Activated naive CD4-positive, alpha-beta T cell (primary cell): ENCODE measurements at places on chromosomes 3 and 15.

DNA sequence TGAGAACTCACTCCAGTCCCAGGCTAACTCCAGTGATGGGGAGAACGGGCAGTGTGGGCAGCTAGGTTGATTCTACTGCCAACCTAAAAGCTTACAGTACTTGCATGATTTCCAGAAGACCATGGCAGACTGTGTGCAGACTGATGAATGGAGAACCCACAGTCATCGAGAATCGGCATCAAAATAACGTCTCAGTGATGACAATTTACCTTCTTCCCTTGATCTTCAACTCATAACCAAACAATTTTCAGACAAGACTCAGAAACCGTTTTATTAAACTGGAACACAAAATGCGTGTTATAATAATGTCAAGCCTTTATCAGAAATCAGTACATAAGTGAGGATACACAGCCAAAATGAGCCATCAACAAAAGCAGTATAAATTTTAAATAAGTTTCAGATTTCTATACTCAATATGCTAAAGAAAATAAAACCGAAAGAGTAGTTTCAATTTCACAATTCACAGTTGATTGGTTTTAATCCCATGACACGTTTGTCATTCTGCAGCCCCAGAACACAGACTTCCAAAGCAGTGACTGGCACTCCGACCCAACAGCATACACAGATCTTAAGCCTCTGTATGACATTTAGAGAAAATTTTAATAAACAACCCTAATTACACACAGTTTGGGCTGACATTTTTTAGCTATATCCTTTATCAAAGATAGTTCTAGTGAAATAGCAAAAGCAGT is 54.5 kb downstream of the ZMAT3 start:
- no peak for DNase-seq

- no peak for DNase-seq
Observed at GRCh38 chr15:71883447-71883846, 73.1 kb downstream of the NR2E3 start.

DNA sequence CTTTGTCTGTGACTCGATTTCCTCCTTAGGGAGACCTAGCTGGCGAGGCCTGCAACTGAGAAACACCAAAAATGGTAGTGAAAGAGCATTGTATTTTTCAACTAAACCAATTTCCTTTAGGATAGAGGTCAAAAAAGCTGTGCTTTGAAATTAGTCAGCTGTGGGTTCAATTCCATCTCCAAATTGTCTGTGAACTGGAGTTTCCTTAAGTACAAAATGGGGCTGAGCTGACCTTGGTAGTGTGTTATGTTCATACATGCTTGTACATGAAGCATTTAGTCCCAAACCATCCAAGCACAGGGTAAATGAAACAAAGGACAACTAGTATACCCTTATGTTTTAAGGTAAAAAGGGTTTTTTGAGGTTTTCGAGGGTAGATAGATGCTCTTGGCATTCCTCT is 99.3 kb downstream of the RARB start:
- DNase-seq, result no peak

- no peak for DNase-seq
Observed at GRCh38 chr15:22240986-22241385, 160.7 kb downstream of the OR4M2 start.

DNA sequence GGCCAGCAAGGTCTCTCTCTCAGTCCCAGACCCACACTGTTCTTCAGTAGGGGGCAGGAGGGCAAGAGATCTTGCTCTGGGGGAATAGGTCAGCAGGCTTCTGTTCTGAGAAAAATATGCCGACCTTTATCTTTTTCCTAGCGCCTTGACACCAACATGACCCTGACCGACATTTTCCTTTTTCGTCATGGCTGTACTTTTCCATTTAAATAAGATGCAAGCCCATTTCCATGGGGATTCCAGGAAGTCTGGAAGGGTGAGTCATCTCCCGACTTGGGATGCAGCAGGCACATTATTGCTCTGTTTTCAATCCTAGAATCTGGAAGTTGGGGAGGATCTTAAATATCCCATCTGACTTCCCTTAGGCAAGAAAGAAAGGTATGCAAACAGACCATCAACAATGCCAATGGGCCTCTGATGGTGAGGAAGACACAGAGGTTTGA is 261.5 kb upstream of the LRTM1 start:
- no peak for DNase-seq

- DNase-seq, result no peak
Observed at GRCh38 chr3:193837347-193837827, 244.4 kb downstream of the OPA1 start.

DNA sequence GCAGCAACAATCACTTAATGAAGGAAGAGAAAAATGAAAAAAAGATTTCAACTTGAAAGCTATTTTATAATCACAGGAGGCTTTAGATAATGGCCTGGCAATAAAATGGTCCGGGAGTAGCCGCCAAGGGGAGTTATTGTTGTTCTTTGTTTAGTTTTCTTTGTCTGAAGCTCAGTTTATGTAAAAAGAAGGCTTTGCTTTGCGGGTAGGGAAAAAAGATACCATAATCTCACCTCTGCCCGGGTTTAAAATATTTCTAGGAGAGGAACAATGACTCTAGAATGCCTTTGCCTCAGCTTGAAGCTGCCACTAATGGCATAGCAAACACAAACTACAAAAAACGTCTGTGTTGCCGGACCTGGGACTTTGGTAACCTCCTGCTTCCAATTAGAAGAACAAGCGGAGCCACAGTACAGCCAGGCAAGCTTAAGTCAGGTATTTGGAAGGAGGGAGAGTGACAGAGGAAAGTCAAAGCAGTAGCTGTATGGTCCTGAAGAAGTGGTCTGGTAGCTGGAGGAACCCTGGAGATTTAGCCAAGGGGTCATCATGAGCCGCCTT is 764.5 kb downstream of the TUSC7 start:
- DNase-seq, result no peak

DNA sequence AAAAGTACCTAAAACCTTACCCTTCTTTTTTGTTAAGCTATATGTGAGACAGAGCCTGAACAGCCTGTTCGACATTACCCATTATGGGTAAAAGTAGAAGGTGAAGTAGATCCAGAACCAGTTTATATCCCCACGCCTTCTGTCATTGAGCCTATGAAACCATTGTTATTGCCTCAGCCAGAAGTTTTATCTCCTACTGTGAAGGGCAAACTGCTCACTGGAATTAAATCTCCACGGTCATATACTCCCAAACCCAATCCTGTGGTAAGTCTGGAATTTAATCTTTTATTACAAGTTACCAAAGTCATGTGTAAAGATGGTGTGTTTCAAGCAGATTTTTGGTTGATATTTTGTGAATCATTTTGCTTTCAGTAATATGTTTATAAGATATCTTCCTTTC is 47.1 kb upstream of the MAPKBP1 start:
- no peak for DNase-seq

- no peak for DNase-seq
Observed at GRCh38 chr3:57464011-57464410, 80.1 kb downstream of the DNAH12 start.

- DNase-seq, result peak; percentile 58
Observed at GRCh38 chr3:129003578-129004112, 2.5 kb downstream of the EFCC1 start.

DNA sequence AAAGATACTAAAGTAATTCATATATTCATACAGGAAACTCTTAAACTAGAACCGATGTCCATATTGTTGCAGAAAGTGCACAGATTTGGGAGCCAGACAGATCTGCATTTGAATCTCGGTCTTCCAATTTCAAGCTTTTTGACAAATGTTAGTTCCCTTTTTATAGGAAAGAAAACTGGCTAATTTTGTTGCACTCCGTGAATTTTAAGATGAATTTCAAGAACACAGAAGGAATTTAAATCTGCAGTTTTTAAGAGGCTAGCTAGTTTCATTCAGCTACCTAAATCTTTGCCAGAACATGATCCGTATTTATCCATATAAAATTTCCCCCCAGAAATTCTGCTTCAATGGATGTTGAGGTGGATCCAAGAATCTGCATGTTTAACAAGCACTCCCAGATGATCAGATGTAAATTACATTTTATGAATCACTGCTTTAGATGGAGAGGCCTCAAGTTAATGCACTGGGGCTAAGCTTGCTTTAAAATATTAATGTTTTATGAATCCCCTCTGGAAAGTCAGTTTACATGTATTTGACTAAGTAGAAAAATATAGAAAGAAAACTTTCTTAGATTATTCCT is 1296.3 kb upstream of the CADM2 start:
- DNase-seq, result no peak

- no peak for DNase-seq
Observed at GRCh38 chr3:19065027-19065426, 83.3 kb upstream of the KCNH8 start.

DNA sequence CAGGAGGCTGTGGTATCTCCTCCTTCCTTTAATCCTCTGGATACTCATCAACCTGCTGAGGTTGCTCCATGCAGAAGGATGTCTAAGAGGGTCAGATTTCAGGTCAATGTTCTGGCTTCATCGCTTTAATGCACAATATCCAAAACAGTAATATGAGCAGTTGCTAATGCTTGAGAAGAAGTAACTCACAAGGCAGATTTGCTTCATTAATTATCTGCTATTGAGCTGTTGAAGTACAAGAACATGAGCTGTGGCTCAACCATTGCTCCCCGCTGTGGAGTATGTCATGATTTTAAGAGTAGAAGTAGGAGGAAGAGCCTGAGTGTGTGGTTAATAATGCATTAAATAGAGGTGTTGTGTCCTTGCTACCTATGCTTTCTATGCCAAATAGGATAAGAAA is 1412.9 kb upstream of the ALCAM start:
- DNase-seq, result no peak

DNA sequence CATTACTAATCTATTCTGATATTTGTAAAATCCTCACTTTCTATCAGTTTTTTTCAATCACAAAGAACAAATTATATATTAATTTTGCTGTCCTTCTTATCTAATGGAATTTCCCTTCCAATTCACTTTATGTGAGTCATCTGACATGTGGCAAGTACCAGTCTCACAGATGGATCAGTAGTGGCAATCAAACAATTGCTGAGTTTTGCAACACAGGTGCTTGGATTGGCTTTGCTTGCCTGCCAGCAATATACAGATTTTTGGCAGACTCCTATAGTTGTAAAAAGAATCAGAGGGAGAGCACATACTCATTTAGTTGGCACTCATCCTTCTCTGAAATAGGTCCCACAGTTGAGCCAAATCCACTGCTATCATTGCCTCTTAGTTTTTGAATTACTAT is 83.7 kb downstream of the BCHE start:
- DNase-seq, result no peak

DNA sequence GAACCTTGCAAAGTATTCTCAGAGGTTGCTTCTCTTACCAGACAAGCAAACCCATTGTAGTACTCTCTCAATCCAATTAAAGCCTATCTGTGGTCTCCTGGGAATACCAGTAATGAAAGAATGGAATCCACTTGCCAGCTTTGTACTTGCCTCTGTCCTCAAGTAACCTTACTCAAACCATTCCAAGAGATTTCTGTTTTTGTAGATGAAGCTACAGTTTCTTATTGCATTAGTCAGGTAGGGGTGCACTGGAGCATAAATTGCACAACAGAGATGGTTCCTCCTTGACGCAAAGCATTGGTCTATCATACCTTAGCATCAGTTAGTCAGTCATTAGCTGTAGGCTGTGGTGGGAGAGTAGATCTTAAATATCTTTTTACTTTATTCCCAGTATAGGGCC is 52.9 kb downstream of the BTLA start:
- DNase-seq, result no peak

DNA sequence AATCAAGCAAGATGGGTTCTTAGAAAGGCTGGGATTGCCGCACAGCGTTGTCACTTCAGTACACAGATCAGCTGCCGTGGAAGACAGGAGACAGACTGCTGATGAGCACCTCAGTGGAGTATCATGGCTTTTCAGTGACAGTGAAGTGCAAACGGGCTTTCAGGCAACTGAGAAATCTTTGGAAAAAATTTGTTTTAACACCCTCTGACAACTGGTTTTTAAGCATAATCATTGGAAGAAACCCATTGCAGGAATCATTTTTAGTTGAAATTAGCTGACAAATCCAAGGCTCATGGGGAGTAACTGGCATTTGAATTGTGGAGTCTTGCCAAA is 418.8 kb downstream of the OTOL1 start:
- DNase-seq, result no peak

GRCh38 chr3:42501321-42501680 is 1.1 kb upstream of the VIPR1 start:
- DNase-seq, result no peak

- no peak for DNase-seq
Observed at GRCh38 chr15:96574782-96575181, 244.3 kb downstream of the NR2F2 start.

DNA sequence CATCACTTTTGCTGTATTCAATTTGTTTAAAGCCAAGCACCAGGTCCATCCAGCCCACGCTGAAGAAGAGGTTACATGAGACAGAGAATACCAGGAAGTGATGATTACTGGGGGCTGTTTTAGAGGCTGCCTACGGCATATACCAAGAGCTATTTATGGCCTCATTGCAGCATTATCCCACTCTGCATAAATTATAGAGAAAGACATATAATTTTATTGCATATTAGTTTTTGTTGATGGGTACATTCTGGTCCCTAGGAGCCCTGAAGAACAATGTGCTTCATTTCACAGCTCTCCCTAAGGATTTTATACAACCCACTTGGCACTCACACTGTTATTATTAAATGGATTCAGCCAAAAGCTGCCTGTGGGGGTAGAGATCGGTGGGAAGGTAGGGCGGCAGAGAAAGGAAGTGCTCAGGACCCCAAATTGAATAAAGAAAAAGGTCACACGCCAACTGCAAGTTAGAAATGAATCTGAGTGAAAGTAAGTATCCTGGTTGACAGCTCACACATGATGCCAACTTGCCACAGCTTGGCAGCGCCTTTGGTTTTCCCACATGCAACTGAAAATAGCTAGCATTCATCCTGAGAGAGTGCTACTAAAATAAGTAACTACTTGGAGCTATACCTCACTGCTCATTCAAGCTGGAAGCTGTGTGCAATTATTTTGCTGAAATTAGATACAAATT is 73.7 kb downstream of the CCNL1 start:
- no peak for DNase-seq

- DNase-seq, result peak; percentile 0
Observed at GRCh38 chr3:18295171-18295920, 129.8 kb downstream of the SATB1 start.

DNA sequence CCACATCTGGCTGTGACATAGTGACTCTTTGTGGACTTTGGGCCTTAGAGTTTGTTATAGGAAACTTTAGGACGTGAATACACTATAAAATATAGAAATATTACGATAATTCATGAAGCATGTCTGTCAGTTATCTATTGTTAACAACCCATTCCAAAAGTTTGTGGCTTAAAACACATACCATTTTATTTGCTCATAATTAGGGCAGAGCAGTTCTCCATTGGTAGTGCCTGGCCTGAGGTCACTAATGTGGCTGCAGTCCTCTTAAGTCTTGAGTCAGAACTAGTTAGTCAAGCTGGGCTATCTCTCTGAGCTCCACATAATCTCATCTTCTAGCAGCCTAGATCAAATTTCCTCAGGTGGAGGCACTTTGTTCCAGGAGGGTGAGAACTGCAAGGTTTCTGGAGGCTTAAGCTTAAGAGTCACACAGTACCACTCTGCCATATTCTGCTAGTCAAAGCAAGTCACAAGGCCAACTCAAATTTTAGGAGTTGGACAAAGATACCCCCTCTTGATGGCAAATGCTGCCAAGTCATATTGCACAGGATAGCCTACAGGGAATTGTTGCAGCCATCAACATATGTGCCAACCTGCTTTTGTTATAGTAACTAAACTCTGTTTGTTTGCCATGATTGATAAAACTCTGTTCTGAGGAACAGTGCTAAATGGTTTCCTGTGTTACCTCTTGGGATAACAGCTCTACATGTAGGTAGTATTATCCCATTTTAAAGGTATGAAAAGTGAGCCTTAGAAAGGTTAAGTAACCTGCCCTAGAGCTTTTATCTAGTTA is 8.7 kb downstream of the ATXN7 start:
- DNase-seq, result no peak
